ENCODE measurements at places on chromosomes 2 and 18.

DNA sequence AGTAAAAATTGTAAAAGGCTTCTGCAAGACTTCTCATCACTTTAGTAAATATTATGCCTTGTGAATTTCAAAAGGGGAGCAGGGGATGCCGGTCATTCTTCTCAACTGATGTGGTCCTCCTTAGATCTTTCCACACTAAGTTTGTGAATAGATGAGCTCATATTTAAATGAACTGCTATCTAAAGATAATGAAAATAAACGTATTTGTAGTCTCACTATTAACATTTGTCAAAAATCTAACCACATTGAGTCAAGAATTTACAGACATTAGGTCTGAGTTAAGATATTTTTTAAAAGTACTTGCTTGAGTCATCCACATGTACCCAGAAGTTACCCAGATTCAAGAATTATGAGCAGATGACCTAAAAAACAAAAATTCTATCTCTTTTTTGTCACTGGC, 6.5 kb downstream of the PRPF40A start:
- no peak for DNase-seq

- DNase-seq, result no peak
Observed at GRCh38 chr18:75124991-75125381, 84.0 kb downstream of the PTGR3 start.

DNA sequence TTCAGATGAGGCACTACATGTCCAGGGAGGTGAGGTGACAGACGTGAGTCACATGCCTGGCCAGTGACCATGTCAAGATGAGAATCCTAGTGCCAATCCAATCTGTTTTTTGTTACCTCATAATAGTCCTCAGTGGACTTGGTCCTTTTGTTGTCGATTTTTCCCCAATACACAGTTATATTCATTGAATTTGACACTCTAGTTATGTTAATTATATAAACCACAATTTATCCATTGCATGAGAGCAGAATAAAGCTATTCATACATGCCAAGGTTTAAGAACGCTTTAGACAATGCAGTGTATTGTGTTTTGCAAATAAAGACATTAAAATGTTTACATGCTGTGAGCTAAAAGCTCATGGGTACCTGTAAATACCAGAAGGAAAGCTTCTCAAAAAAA, 21.6 kb upstream of the TMEFF2 start:
- DNase-seq, result no peak

- DNase-seq, result no peak
Observed at GRCh38 chr2:44615950-44616518, 254.3 kb downstream of the CAMKMT start.

GRCh38 chr2:43214253-43214652, 12.2 kb downstream of the ZFP36L2 start:
- no peak for DNase-seq

GRCh38 chr2:75055820-75056675, 97.6 kb downstream of the POLE4 start:
- DNase-seq, result no peak

GRCh38 chr18:47420130-47420529, 168.7 kb upstream of the SKOR2 start:
- no peak for DNase-seq

- no peak for DNase-seq
Observed at GRCh38 chr18:54197747-54198411, 26.6 kb downstream of the MBD2 start.

DNA sequence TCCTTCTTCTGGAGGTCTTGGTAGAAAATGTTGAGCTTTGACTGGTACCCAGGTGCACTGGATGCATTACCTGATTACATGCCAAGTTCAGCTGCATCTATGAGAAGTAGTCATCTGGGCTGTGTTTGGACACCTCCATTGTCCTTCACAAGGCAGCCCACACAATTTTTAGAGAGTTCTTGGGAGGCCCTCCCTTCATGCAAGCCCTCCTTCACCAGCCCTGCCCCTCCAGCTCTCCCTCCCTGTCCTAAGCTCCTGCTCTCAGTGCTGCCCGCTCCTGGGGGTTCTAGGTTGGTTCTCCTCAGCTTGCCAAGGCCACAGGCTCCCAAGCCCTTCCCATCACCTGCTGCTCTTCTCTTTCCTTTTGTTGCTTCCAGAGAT, 148.7 kb downstream of the DYSF start:
- DNase-seq, result no peak

- DNase-seq, result no peak
Observed at GRCh38 chr18:63368611-63369010, 1.6 kb upstream of the KDSR start.

GRCh38 chr2:118319271-118319684, 231.0 kb downstream of the INSIG2 start:
- no peak for DNase-seq

DNA sequence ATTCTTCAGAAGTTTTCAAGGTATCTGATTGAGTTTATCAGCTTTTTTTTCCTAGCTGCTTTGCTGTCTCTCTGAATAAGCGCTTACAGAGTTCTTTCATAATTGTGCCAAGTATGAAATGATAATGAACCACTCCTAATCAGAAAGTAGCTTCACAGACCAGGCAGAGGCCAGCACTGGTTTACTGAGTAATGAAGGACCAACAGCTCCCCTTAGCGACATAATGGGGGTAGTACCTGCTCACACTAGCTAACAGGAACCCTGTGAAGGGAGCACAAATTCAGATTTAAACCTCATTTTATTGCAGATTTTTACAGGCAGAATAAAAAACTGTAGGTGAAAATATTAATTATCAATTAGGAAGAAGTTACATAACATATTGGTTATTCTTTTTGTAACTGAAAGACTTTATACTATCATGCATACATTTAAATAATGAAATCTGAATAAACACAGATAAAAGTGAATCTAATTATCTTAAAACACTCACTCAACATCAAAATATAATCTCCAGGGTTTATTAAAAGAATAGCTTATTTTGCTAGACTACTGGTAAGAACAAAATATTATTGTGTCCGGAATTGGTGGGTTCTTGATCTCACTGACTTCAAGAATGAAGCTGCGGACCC, 53.7 kb upstream of the LRRC30 start:
- no peak for DNase-seq

DNA sequence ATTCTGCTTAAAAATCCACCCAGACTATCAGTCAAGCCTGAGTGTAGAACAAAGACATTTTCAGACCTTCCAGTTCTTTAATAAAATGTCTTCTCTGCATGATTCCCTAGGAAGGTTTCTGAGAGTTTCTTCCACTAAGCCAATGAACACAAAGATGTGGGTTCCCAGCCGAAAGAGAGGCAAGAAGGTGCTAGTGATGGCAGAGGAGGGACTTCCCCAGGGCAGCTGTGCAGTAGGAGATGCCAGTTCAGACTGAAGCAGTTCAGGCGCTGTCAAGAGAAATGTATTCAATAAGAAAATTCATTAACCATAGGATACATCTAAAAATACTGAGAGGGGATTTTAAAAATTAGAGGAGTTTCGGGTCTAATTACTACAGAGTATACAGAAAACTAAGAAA, 83.3 kb downstream of the RND3 start:
- DNase-seq, result no peak

DNA sequence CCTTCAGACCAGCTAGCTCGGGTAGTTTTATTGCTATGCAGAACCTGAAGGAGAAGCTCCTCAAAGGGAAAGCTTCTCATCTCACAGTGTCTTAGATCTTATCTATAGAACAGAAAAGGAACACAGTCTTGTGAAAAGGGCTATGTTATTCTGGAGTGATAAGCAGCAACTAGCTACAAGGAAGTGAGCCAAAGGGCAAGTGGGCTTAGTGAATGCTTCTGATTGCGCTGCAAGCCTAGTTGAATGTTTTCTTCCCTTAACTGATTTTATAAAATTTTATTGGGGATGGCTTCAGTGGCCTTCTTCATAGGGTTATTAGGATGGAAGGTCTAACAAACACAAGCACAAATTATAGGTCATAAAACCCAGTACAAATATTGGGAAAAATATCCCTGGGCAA, 400.1 kb downstream of the PARD3B start:
- DNase-seq, result no peak

- no peak for DNase-seq
Observed at GRCh38 chr2:30826916-30827315, 19.7 kb upstream of the CAPN13 start.

DNA sequence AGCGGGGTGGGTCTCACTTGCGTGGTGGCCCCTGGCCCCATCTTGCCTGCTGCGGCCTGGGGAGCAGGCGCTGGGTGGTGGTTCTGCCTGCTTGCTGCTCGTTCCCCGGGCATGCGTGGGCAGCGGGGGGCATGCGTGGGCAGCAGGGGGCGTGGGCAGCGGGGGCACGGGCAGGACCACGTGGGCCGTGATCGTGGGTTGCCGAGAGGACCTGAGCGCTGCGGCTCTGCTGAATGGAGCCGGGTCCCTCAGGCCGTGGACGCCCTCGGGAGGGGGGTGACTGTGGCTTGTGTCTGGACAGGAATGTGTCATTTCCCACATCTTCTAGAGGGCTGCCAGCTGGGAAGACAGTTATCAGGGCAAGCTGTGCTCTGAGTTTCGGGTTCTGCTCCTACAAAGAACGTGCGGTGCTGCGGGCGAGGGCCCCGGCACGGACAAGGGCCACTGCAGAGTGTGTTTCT, 8.3 kb upstream of the GAL3ST2 start:
- no peak for DNase-seq

DNA sequence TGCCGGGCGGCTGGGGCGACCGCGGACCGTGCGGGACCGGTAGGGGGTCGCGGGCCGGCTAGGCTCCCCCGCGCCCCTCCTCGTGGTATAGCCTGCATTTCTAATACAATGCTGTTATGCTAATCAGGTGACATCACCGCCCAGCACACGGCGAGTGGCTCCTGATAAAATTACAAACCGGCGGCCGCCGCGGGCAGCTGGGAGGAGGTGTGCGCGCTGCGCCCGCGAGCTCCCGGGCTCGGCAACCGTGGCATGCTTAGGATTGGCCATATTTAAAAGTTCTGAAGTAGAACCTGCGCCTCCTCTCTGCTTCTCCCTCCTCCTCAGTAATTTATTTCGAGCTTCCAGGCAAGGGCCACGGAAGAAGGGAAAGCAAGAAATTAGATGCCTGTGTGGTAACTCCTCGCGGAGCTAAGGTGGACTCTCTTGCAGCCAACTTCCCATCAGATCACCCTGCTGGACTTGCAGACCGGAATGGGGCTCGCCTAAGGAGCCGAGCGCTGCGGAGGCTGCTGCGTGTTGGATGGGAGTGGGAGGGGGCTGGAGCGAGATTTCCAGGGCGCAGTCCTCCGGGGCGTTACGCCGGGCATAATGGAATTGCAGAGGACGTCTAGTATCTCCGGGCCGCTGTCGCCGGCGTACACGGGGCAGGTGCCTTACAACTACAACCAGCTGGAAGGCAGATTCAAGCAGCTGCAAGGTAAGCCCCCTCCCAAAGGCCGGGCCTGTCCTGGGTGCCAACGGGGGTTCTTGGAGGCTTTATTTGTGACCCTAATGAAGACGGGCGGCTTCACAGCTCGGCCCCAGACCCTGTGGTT, 102.3 kb downstream of the SPTBN1 start:
- DNase-seq, result no peak

- no peak for DNase-seq
Observed at GRCh38 chr2:23695214-23695889, 231.6 kb downstream of the ATAD2B start.

- no peak for DNase-seq
Observed at GRCh38 chr2:12008425-12009061, 262.1 kb downstream of the LPIN1 start.

DNA sequence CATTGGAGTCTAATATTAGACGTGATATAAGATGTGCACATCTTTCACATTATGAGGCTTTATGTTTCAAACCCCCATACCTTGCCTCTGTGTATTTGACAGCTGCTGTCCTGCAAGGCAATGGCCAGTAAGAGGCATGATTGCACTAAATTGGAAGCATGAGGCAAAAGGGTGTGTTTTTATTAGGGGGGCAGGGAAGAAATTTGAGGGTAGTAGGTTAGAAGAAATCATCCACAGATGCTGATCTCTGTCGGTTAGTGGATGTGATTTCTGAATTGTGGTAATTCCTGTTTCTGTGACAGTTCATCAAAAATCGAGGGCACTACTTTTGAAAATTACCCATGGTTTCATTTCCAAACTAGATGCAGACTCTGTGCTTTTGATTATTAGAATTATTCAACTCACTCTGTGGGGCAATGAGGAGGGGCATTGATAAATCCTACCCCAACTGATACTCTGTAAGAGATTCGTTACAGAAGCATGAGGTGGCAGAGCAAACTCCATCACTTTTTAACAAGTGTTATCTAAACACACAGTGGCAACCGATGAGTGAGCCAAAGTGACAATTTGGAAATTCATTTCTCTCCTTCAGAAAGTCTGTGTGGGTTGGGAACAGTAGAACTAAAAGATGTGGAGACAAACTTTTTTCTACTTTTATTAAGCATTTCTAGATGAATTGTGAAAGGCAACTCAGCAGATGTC, 453.0 kb downstream of the ARHGAP15 start:
- no peak for DNase-seq

DNA sequence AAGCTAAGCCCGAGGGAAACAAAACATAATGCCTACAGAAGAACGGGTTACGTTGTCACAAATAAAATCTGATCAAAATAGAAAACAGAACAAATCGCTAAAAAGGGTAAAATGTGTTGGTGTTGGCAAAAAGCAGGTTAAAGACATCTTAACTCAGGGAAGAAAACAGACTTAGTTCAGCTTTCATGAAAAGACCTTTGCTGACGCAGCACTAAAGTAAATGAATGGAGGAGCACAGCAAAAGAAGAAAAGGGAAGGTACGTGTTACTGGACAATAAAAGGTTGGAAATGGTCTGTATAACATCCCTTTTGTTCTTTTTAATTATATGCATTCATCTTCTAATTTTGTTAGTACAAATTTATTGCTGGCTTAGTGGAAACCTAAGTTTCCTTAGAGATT, 117.4 kb upstream of the DSEL start:
- no peak for DNase-seq

DNA sequence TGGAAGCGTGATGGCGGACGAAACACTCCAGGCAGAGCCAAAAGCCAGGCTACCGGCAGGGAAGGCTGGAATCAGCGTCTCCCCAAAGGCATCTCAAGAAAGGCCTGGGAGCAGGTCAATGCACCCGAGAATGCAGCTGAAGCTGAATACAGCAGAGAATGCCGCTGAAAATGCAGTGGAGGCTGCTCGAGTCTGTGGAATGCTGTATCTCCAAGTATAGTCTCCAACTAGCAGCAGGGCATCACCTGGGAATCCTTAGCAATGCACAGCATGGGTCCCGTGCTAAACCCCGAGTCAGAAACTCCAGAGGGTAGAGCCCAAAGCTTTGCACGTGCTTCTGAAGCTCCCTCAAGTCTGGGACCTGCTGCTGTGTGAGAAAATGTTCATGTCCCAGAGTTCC, 191.1 kb upstream of the ALKAL2 start:
- no peak for DNase-seq

GRCh38 chr2:231765496-231765929, 15.6 kb downstream of the PDE6D start:
- no peak for DNase-seq

- DNase-seq, result no peak
Observed at GRCh38 chr2:9703701-9704221, 73.0 kb upstream of the YWHAQ start.

All from substantia nigra (tissue), 51 donors.